NCI-H1436 treated with DMSO at 0.1 percent for 48 hours (cell line): ENCODE measurements at places on chromosomes 1 and 21.

- DNase-seq, result no peak
Observed at GRCh38 chr21:39670701-39671100, 58.0 kb downstream of the B3GALT5 start.

GRCh38 chr1:167297222-167298214 is 76.8 kb downstream of the POU2F1 start:
- no peak for DNase-seq

DNA sequence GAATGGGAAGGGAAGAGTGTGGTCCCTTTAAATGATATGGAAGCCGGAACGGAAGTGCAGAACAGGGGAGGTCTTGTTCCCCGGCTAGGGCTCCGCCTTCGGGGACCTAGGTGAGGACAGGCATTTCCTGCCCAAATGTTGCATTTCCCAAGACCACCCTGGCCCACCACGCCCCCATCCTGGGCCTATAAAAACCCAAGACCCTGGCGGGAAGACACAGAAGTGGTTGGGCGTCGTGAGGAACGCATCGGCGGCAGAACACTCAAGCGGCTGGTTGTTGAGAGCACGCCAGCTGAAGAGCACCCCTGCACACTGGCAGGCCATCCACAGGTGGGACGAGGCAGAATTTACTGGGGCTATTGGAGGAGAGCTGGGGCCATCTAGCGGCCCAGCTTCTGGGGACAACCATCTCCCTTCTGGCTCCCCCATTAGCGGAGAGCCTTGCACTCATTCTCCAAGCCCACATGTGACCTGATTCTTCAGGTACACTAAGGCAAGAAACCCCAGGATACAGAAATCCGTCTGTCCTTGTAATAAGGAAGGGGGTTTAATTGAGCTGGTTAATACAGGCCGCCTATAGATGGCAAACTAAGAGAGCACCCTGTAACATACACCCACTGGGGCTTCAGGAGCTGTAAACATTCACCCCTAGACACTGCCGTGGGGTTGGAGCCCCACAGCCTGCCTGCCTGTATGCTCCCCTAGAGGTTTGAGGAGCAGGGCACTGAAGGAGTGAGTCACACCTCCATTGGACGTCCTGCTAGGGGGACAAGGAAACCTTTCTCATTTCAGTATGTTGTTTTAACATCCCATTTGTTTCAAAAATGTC is 1327.9 kb downstream of the BRINP3 start:
- peak; percentile 43 for DNase-seq

DNA sequence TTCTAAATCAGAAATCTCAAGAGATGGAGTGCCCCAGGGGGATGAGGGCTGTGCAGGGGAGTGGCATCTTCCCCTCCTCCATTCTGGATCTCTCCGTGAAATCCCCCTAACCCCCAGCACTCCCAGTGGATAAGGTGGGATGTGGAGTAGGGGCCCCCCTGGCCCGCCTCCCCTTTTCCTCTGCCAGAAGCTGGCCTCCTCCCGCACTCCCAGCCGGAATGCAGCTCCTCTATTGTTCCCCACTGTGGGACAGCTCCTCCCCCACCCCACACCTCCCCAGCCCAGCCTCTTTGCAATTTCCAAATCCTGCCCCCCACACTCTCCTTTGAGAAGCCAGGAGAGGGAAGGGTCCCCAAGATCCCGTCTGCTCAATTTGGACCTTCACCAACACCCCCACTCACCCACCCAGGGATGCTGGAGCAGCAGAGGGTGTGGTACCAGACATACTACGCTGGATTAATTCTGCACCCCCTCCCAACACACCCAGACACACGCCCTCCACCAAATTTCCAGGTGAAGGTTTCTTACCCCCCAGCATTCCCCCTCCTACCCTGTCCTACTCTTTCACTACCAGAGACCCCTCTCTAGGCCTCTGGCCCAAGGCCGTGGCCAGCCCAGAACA is 1.9 kb downstream of the MEX3A start:
- no peak for DNase-seq

DNA sequence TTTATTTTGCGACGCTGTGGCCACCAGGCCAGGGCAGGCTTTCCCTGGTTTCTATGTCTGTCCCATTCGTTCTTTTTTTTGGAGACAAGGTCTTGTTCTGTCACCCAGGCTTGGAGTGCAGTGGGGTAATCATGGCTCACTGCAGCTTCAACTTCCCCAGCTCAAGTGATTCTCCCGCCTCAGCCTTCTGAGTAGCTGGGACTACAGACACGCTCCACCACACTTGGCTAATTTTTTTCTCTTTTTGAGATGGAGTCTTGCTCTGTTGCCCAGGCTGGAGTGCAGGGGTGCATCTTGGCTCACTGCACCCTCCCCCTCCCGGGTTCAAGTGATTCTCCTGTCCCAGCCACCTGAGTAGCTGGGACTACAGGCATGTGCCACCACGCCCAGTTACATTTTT is 43.4 kb upstream of the WNT4 start:
- no peak for DNase-seq

GRCh38 chr1:150621497-150622302 is 7.7 kb downstream of the ENSA start:
- no peak for DNase-seq

DNA sequence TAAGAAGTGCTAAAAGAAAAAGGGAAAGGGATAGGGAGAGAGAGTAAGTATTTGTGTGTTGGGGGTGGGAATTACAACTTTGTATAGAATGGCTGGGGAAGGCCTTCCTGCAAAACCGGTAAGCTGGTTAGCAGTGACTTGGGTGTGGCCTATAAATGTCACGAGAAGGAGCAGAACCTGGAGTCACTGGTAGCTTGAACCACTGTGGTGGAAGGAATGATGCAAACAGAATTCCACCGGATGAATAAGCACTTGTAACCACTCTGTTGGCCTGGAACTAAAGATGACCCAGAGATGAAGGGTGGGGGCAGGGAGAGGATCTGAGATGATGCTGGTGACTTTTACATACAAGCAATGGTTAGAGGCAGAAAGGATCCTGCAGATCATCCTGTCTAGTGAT is 8.9 kb downstream of the XKR8 start:
- DNase-seq, result no peak

DNA sequence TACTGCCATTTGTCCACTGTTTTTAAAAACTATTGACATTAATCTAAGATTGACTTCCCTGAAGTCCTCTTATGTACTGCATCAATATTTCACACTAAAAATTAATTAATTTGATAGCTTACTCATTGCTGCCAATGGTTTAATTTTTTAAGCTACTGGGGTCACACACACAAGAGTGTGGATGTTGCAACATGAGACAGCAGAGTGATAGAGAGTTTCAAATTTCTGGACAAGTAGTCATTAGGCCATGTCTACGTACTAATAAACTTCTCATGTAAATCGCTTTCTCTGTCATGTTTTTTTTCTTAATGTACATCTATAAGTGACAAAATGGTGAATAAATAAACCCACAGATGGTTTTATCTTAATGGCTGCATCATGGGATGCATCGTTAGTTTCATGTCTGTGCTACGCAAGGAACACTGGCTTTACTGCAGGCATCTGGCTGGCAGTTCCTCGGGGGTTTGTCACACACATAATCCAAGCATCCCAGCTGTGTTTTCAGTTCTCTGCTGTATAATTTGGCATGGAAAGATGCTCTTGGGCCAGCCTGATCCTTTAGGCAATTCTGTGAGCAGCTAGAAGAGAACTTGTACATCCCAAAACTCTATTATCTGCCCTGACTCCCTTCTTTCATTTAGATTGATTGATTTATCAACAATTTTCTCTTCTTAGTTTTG is 16.4 kb upstream of the CHODL start:
- DNase-seq, result no peak

DNA sequence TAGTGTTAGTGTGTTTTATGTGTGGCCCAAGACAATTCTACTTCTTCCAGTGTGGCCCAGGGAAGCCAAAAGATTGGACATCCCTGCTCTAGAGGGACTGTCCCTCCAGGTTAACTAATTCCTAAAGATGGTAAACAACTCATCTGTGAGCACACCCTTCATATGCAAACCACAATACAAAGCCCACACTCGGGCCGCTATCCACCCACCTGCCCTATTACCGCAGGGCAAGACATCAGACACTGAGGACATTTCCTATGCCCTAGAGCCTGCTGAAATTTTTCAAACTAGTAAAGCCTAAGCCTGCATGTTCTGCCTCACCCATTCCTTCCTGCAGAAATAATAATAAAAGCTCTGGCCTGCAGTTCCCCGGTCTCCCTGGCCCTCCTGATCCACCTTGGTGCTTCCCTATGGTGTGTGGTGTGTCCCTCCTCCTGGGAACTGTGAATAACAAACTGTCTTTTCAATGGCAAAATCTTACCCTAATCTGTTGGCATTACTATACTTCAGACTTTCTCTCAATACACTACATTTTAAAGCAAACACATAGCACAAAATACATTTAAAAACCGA is 39.3 kb upstream of the NTPCR start:
- no peak for DNase-seq

DNA sequence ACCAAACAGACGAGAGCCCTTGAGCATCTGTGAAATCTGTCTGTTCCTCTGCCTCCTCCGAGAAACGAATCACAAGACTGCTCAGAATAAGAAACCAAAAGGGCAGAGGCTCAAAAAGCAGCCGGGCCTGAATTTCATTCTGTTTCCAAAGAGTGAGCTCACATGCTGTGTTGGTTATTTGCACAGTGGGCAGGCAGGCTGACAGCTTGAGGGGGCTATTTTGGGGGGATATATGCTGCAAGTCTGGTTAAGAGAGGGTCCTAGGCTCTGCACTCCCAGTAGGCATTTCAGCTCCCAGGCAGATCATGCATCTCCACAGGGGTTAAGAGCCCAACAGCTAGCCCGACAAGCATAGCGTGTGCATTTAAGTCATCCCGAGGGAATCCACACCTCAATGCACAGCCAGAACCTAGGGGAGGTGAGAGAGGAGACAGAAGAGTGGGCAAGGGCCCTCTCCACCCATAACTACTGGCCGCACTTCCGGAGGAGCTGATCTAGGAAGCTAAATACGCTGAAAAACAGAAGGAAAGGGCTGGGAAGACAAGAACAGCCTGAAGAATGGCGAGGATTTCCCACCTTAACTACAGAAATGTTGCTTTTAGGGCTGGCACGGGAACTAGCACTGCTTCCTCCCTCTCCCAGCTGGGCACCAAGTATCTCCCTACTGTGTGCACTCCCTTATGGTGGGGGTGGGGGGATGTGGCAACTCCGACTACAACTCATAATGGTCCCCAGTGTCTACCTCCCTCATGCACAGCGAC is 3.7 kb downstream of the PGBD5 start:
- DNase-seq, result no peak

DNA sequence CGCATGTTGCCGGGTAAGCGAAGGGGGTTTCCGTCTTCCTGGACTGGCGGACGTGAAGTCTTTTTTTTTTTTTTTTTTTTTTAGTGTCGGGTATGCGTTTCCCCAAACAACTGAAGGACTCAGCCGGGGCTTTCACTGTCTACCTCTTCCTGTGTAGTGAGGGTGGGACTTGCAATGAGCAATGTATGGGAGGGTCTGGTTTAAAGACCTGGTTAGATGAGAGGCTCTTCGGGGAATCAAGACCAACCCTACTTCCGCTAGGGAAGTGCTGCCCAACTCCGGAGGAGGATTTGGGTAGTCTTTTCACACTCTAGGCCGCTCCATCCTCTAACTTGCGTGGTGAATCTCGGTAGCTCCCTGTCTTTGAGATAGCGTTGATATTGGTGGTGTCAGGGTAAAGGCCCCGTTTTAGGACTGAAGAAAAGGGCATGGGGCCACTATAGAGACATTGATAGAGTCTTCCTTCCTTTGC is 754 bp downstream of the PRRC2C start:
- DNase-seq, result no peak

DNA sequence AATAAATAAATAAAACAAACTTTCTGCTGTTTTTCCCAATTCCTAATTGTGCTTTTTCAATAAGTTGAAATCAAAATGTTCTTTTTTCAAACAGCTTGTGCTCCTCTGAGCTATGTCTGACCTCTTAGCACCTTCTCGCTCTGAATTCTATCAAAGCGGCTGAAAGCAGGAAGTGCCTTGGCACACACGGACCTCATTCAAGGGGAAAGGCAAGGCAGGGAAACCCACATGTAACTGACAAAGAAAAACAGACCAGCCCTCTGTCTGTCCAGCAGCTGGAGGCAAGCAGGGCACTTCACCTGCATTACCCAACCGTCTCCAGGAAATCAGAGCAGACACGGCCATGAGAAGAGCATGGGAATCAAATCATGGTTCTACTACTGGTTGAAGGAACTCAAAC is 56.7 kb downstream of the PLPP3 start:
- DNase-seq, result no peak

- DNase-seq, result no peak
Observed at GRCh38 chr1:155038602-155039307, 5.1 kb downstream of the DCST1 start.

- no peak for DNase-seq
Observed at GRCh38 chr1:27427329-27427728, 34.9 kb downstream of the GPR3 start.

- no peak for DNase-seq
Observed at GRCh38 chr1:241325456-241325855, 31.5 kb downstream of the RGS7 start.

DNA sequence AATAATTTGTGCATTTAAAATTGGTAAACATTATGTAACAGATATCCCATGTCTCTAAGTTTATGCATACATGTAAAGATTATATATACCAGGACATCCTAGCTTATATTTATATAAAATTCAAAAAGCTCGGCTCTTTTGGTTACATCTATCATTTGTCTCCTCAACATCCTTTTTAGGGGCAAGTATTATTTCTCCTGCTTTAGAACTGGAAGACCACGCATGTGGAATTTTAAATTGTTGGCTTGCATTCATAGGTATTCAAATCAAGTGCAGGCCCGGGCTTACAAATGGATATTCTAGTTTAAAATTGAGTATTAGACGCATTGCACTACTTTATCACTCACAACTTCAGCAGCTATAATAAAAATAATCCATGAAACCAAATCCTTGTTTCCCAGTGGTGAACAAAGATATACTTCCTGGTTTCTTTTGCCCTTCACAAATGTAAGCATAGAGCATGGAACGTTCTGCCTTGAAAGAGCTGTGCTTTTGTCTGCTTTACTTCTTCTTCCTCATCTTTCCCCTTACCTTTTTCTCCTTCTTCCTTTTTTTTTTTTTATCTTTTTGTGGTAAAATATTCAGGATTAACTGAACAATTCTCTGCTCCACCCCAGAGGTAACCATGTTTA is 57.1 kb downstream of the DDAH1 start:
- DNase-seq, result no peak

DNA sequence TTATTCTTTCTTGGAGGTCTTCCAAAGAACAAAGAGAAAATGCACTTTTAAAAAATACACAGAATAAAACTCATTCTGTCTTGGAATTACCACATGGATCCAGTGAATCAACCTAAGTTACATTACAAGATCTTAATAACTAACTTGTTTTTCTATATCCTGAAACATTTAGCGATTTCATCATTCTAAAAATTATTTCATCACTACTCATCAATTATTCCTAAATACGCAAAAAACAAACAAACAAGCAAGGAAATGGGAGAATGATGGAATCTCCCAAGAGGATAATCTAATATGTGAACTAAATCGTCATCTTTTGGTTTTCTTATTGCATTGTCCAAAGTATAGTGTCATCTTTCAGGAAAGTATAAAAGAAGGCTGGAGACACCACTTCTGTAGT is 38.5 kb upstream of the GNG4 start:
- DNase-seq, result no peak

DNA sequence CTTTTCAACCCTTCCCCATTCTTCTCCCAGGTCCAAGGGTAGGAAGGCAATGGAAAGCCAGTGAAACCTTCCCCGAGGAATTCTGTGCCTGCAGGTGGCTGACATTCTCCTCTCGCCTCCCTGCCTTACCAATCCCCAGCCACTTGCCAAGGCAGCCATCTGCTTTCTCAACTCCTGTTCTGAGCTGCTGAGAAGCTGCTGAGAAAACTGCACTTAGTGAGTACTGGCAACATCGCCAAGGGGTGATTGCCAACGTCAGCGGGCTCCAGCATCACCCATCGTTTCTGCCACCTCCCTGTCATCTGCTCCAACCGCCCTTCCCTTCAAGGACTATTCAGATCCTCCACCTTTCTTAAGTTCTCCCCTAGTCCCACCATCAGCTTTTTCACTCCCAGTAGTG is 106.0 kb downstream of the PTPRU start:
- DNase-seq, result no peak
